ENCODE measurements at places on chromosomes 2 and 18.
A peak's percentile ranks its signal among the peaks of the same experiment; 100 is the strongest.

GRCh38 chr18:59041819-59042815 is 97.6 kb upstream of the SEC11C start:
- DNase-seq = no peak

GRCh38 chr2:120358734-120359465 is 13.0 kb downstream of the INHBB start:
- no peak for DNase-seq

DNA sequence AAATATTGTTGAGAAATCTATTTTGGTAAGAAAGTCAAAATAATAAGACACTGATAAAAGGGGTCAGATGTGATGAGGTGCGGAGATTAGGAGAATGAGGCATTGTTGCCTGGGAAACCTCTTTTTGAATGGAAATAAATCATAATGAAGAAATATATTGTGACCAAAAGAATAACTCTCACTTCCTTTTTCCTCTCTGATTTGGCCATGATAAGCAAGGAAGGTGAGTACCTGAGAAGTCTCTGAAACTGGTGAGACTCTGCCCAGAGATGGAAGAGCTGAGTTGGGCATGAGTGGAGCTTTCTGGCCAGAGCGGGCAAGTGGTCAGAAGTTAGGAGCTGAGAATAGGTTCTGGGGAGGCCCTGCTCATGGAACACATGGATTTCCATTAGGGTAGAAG is 11.8 kb downstream of the LAMA3 start:
- no peak for DNase-seq

DNA sequence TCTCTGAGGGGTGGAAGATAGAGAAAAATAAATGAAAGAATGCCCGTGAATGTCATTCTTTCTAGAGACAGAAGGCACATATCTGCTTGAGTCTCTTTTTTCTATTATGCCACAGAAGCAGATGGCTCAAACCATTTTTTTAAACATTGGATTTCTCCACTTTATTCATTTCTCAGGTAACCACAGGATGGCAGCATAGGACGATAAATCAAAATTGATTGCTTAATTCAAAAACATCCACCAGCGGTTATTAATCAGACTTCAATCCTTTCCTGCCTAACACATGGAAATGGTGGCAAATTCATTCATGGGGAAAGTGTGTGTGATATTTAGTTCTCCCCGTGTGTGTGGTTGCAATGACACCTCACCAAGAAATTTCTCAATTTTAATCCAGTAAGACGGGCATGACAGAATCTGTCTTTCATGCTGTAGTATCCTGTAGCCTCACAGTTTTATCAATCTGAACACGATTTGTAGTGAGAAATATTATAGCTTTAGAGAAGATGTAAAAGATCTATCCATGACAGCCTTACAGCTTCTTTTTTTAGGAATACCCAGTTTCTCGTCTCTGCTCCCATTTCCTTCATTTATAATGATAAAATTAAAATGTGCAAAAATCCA is 72.2 kb downstream of the DSC3 start:
- no peak for DNase-seq

DNA sequence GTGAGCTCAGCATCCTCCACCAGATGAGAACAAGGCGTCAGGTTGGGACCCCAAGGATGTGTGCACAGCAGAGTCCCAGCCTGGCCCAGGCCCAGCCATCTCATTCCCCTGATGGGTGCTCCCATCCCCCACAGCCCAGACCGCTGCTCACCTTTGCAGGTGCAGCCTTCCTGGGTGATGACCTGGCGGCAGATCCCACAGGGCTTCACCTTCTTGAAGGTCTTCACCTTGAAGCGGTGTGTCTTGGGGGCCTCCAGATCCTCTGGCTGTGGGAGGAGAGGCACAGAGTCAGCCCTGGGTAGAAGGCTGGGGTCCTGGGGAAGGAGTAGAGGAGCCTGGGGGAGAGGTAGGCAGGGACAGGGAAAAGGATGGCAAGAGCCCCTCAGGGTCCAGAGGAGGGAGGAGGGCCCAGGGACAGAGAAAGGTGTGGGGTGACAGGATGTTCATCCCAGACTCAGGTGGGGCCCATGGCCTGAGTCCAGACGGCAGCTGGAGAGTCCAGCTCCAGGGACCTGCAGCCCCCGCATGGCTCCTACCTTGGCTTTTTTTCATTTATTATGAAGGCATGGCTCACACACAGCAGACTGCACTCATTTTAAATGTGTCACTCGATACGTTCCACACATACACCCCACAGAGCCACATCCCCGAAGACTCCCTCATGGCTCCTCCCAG is 11.9 kb downstream of the TNS1 start:
- no peak for DNase-seq

- no peak for DNase-seq
Measured at GRCh38 chr2:235639428-235639773, 145.6 kb downstream of the AGAP1 start.

GRCh38 chr2:209523041-209523740 is 99.3 kb downstream of the MAP2 start:
- no peak for DNase-seq

- no peak for DNase-seq
Measured at GRCh38 chr18:40962784-40963183, 992.2 kb upstream of the PIK3C3 start.

DNA sequence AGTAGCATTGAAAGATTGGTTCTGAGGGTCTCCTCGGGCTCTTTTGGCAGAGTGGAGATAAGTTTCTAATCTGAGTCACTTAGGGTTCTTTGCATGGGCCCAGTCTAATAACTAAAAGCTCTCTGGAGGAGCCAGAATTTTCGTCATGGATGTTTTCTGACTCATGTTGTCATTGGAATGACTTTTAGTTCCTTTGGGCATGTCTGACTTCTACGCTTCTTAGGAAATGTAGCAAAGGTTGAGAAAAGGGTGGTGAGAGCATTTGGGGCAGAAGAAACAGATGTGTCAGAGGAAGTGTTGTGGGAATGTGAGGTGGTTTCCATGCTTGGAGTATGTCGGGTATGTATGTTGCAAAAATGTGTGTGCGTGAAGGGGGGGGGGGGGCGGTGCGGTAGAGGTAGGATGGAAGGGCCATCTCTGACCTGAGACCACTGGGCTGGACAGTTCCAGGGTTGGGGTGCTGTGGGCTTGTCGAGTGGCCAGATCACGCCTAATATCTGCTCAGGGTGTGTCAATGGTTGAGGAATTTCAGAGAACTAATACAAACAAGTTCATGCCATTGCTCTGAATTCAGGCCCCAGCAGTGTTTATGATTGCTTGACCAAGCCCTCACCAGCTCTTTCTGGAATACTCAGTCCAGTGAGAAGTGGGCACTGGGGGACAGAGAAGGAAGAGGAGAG is 26.9 kb downstream of the KLHL29 start:
- DNase-seq = no peak

- no peak for DNase-seq
Measured at GRCh38 chr18:56097621-56098020, 509.6 kb upstream of the TCF4 start.

- DNase-seq = no peak
Measured at GRCh38 chr2:237403024-237403882, 10.7 kb downstream of the COL6A3 start.

DNA sequence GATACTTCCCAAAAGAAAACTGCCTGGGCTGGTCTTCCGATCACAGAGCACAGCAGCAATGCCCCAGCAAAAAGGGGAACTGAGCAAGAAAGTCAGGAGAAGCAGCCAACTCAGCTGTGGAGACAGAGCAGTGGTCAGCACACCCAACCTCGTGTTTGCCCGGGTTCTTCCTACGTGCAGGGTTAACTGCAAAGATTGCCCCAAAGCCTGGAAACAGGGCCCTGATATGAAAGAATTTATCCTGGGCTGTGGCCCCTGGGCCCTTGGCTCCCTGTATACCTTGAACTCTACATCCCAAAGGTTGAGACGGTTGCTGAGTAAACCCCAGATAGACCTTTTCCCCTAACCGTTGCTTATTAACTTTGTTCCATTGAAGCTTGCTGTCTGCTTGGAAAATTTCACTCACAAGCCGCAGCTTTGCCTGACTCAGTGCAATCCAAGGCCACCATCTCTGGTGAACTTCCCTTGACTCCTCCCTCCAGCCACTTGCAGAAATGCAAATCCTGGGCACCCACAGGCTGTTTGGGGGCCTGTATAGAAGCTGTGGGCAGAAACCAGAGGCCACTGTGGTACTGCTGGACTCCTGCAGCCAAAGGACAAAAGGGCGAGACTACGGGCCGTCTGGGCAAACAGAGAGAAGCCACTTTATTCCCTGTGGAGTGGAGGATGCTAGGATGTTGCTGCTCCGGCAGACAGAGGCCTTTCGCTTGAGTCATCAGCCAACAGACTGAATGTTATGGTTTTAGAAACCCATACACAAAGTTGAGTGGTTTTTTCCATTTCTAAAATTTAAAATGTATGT is 18.2 kb downstream of the NRP2 start:
- no peak for DNase-seq

- no peak for DNase-seq
Measured at GRCh38 chr2:231212329-231212845, 14.0 kb downstream of the ARMC9 start.

DNA sequence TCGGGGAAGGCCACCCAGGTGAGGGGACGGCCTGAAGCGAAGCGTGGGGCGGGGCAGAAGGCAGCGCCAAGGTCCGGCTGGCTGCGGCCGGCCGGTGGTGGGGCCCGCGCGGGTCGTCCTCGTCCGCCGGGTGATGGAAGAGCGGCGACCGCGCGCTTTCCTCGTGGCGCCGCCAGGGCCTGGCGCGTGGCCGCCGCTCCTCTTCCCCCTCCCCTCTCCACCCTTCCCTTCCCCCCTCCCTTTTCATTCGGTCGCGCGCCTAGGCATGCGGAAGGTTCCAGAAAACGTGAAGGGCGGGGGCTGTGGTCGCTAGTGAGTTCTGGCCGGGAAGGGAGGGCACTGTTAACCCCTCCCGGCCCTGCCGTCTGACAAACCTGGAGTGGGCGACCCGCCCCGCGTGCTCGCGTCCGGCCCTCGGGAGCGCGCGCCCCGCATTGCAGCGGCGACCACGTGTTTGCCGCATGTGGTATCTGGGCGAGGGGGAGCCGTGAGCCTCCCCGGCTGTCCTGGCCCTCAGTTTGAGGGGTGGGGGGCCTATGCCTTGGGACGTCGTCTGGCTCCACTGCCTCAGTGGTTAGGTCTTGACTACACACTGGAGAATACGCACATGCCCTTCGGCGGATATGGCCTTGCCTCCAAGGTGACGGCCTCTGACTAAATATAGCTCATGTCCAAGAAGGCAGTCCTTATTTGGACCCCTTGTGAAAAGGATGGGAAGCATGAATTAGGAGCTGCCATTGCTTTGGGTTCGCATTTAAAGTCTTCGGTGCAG is 579 bp downstream of the MAT2A start:
- peak; percentile 77 for DNase-seq

GRCh38 chr18:58287353-58288274 is 243.6 kb downstream of the NEDD4L start:
- no peak for DNase-seq

DNA sequence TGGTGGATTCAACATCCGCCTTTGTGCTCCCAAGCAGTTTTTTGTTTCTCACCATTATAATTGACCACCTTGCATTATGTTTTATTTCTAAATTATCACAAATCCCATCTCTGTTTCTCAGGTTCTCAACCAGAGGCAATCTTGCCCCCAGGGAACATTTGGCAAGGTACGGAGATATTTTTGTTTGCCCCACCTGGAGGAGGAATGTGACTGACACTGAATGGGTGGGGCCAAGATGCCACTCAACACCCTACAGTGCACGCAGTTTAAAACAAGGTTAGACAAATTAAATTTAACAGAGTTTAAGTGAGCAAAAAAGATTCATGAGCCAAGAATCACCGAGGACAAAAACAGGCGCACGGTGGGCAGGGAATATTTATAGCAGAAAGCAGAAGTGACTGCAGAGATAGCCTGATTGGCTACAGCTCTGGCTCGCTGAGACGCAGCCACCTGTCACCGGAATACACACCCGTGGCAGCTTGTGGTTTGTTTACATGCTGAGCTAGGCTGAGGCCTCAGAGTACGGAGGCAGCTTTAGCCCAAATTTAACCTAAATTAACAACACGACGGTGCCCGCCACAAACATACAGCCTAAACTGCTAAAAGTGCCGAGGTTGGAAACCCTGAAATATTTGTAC is 150.0 kb upstream of the ALKAL2 start:
- DNase-seq = peak; percentile 13

- DNase-seq = no peak
Measured at GRCh38 chr18:26621161-26622026, 73.0 kb upstream of the KCTD1 start.

DNA sequence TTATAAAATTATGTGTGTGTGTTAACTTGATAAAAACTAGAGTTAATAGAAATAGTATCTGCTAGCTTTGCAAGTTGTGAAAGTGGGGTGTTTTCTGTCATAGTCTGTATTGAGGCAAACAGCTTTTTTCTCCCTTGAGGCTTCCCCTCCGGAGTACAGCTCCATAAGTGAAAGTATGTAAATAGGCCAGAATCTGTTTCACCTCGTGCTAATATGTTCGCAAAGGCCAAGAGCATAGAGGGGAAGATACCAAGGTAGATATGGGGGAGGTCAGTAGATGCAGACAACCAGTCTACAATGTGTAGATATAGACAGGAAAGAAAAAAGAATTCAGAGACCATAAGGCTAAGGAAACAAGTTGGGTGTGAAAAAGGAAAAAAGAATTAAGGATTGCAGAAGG is 72.9 kb downstream of the PTRHD1 start:
- DNase-seq = no peak

DNA sequence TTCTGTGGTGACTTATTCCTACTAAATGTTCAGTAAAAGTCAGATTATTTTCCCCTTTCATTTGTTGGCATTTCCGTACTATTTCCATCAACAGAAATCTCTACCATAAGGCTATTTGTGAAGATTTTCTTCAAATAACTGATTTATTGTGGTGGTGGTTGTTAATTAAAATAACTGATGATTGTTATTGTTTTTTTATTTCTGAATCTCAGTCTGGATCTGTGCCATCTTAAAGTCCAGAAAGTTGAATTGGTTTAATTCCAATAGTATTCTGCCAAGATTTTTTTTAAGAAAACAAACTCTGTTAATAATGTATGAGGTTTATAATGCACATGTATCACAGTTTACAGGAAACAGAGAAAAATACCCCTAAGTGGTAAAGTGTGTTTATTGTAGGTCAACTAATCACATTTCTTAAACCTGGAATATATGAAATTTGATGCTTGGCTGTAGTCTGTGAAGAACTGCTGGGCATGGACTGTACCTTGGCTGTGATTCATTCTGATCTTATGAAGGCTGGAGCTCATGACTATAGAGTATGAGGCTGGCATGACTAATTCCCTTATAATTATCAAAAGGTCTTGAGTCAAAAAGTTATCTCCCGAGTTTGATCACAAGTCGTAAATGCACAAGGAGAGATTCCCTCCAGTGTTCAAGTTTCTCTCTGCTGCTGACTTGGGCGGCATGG is 134.2 kb upstream of the RND3 start:
- no peak for DNase-seq

DNA sequence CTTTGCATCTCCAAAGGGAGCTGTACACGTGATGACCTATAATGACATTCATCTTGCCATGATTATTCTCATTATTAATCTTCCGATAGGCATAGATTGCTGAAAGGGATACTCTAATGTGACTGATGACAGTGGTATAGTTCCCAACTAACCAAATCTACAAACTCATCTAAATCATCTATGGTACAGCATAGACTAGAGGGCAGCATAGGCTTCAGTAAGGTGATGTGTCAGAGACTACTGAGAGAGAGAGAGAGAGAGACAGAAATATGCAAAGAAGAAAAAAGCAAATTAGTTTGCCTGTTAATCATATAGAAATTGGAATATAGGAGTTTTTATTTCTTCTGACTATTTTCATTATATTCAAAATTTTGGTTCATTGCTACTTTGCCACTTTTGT is 89.3 kb downstream of the CSRNP3 start:
- no peak for DNase-seq

GRCh38 chr2:189113963-189114362 is 65.6 kb downstream of the COL5A2 start:
- DNase-seq = no peak

- no peak for DNase-seq
Measured at GRCh38 chr2:157871415-157871814, 4.7 kb downstream of the ACVR1 start.

Data from stimulated activated CD4-positive, alpha-beta T cell treated with anti-CD3 and anti-CD28 coated beads, Interleukin-2, amount 100 ng/mL, for 4 hours (primary cell).